Panc1 (cell line): ENCODE measurements at places on chromosomes 7 and 10.

DNA sequence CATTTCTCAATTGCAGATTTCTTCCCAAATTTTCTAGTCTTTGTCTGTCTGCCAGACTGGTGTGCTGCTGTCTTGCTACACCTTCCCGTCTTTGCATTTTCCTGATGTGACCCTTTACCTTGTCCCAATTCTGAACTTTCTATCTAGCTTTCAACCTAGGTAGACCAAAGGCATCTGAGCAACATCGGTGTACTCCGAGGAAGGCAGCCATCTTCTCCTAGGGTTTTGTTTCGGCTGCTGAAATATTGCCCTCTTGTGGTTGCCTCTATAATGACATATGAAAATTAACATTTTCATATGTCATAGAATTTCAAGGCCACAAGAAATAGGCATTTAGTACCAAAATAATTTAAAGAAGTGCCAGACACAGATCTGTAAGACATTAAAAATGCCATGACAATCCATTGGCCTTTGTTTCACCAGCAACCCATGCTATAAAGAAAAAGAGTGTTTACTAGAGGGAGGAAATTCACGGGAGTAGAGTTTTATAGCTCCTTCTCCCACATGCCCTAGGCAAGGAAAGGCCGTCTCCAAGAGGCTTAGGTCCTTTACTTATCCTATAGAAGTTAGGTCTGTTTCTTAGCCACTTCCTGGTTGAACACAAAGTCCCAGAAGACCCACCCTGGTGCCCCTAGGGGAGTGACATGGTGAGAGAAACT lies 23.4 kb downstream of the OR9A2 start:
- DNase-seq = peak; percentile 24

GRCh38 chr7:38311329-38311937 lies 38.0 kb upstream of the TARP start:
- DNase-seq = no peak

DNA sequence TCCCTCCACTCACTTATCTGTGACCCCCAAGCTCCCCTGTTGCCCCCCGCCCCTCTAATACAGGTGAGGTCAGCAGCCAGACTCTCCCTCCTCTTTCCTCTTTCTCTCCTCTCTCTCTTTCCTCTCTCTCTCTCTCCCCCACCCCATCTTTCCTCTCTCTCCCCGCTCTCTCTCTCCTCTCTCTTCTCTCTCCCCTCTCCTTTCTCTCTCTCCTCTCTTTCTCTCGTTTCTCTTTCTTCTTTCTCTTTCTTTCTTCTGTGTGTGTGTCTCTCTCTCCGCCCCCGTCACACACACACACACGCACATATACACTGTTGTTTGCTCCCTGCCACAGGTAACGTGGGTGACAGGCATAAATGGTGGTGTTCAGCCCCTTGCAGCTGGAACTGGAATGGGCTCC lies 37.2 kb upstream of the PSMG3 start:
- DNase-seq = no peak

DNA sequence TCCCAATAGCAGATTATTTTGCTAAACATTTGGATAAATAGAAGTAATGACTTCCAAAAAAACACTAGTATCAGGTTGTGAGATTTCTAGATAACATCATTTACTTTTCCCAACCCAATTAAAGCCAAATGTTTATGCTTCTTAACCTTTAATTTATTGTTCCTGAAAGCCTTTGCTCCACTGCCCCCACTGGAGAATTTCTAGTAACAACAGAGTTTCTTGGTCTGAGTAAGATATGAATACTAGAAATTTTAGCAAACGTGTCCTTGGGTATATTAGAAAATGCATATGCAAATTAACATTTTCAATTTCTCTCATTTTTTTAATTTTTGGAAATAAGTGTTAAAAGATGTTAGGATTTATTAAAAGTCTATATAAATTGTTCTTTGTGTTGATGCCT lies 958.0 kb upstream of the PHF14 start:
- DNase-seq = no peak

DNA sequence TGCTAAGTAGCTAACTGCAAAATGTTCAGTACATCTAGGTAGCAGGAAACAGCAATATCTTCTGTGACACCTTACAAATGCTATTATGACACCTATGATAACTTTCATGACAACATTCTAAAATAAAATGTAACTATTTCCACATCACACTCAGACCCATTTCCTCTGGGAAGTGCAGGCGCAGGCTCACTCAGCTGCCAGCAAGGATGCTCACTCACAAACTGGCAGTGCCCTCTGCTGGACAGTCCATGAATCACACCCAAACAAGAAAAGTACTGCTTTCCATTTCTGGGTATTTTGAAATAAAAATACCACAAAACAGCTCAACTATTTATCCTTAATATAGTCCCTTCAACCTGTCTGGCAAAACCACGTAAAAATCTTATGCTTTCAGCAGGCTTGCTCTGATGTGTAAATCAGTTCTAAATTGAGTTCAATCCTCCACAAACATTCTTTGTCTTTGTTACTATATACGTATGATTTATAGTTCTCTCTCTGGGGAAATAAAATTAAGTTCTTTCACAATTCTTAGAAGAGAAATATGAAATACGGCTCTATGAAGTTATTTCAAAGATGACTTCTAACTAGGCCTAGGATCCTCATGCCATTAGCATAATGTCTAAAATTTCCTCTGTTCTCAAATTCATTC lies 176.6 kb downstream of the PARD3 start:
- DNase-seq = peak; percentile 61

GRCh38 chr7:41809529-41809939 lies 106.6 kb upstream of the INHBA start:
- no peak for DNase-seq

- no peak for DNase-seq
Measured at GRCh38 chr7:38025815-38026214, 105.4 kb downstream of the EPDR1 start.

DNA sequence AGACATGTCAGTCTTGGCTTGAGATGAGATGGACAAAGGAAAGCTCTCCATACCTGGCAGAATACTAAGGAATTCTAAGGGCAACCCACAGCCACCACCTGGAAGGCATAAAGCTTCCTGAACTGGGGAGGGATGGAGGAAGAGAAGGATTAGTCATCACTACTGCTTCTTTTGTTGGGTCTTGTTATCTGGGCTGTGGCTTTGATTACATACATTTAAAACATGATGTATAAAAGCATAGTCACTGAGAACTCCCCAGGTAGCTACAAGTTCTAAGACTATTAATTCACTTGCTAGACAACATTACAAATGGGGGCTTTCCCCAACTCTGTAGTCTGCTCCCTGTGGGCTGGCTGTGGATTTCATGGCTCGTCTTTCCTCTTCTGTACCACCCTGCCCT lies 58.2 kb downstream of the RBM33 start:
- DNase-seq = no peak

GRCh38 chr10:18822156-18822555 lies 162.9 kb downstream of the ARL5B start:
- DNase-seq = no peak

- DNase-seq = no peak
Measured at GRCh38 chr7:41786404-41786803, 83.5 kb upstream of the INHBA start.

GRCh38 chr7:45570797-45571196 lies 3.4 kb upstream of the ADCY1 start:
- no peak for DNase-seq

DNA sequence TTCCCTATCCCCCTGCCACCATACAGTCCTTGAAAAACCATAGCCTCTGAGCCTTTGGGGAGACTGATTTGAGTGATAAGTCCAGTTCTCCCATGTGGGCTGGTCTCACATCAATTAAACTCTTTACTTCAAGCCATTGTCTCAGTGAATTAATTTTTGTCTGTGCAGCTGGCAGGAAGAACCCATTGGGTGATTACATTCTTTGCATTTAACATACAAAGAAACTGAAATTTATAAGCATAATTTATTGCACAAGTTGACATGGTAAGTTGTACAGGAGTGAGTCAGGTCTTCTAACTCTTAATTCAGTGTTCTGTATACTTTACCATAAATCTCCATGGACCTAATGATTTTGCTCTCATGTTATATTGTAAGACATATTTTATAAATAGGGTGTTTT lies 1613.0 kb upstream of the LRRTM3 start:
- no peak for DNase-seq

DNA sequence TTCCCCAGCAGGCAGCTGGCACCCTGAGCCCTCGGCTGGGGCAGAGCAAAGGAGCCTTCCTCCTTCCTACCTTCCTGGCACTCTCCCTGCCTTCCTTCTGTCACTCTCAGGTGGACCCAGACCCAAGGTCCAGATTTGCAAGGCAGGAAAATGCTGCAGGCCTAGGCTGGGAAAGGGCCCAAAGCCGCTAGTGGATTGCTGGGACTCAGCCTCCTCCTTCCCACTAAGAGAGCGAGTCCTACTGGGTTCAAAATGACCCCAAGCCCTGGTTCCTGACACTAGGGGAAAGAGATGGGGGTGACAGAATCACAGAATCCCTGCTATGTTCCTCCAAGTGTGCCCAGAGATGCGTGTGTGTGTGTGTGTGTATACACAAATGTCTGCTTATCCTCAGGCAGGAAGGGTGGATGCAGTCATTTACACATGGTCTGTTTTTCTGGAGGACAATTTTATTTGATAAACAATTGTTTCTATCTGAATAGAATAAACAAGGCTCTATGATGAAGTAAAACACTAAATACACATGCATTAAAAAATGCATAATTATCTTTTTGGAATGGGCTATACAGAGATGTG lies 1.3 kb upstream of the PLAU start:
- DNase-seq = no peak
